Stimulated activated CD8-positive, alpha-beta memory T cell treated with anti-CD3 and anti-CD28 coated beads, Interleukin-7, amount 100 ng/mL, for 4 hours (primary cell): ENCODE measurements at places on chromosomes 16 and 17.
A peak's percentile ranks its signal among the peaks of the same experiment; 100 is the strongest.

DNA sequence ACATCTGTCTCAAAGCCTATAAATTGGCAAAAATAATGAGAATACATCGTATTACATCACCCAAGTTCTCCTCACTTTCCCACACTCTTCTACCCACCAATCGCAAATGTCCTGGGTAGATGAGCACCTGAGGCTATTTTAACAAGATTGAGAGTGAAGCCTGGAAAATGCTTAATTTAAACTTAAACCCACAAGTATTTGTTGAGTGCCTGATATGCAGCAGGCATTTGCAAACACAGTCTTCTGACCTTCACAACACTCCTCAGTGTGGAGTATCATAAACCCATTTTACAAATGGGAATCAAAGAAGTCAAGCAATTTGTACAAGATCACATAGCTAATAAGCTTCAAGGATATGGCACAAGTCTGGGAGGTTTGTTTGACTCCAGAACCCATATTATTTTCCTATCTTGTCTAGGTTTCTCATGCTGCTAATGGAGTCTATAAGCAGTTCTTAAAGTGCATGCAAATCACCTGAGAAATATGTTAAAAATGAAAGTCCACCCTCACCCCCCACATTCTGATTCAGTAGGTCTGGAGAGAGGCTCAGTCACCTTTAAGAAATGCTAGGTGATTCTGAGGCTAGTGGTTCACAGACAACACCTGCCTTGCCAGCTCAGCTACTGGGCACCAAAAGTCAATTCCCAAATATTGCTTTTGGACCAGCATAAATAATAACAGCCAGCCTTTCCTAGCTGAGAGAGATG lies 34.9 kb upstream of the CCL2 start:
- no peak for DNase-seq

DNA sequence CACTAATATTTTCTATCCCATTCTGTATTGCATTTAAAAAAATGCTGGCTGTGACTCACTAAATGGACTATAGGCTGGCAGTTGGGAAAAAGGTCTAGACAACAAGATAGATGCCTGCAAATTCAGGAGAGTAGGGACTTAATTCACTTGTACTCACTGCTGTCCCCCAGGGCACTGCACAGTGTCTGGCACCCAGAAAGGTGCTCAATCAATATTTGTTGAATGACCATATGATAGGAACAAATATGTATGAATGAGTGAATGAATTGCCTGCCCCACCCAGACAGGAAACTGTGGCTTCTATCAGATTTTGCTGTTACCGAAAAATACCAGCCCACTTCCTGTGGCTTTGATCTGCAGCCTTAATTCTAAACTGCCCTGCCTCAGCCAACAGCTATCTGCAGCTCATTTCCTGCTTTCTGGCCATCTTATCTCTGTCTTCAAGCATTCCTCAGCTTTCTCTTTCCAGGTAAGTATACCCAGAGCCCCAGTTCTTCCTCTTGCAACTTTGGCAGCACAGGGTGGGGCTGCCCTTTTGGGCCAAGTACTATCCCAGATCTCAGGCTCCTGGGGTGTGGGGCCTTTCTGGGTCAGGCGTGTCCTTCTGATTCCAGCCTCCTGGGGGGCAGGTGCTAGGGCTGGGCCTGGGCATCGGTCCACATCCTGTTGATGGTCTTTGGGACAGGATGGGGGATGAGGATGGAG lies 15.3 kb upstream of the TNS4 start:
- peak; percentile 66 for DNase-seq

DNA sequence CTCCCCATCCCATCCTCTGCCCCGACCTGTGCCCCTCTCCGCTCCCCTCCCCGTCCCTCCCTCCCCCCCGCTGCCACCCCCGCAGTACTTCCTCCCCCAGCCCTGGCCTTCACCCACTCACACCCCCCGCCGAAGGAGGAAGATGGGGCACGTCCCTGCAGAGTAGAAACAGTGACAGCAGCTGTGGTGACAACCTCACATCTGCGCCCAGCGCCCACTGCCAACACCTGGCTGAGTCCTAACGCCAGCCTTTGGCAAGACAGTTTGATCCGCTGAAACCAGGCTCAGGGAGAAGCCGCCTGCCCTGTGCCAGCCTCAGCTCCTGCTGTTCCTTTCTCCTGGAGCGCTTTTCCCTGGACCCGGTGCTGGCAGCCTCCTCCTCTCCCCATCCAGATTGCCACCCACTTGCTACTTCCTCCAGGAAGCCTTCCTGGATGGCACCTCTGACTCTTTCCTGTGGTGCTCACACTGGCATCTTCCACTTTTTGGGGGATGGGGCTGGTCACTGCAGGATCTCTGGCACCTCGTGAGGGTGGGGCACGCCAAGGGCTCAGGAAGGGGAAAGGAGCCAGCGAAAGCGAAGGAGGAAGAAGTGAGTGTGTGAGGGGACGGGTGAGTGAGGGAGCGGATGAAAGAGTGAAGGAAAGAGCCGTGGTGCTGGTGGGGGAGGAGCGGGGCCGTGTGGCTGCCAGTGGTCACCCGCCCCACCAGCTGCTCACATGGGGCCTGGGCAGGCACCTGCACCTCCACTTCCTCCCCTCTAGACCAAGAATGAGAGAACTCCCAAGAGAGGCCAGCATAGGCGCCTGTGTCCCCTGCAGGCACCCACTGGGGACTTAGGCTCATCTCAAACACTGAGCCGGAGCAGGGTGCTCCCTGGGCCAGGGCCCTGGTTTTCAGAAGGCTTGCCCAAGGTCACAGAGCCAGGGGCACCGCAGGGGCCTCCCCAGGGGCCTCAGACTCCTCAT lies 27.0 kb downstream of the ZFPM1 start:
- DNase-seq, result peak; percentile 38

- no peak for DNase-seq
Measured at GRCh38 chr17:30199600-30199999, 35.9 kb downstream of the SLC6A4 start.

- no peak for DNase-seq
Measured at GRCh38 chr16:24116046-24116776, 139.9 kb upstream of the CACNG3 start.

DNA sequence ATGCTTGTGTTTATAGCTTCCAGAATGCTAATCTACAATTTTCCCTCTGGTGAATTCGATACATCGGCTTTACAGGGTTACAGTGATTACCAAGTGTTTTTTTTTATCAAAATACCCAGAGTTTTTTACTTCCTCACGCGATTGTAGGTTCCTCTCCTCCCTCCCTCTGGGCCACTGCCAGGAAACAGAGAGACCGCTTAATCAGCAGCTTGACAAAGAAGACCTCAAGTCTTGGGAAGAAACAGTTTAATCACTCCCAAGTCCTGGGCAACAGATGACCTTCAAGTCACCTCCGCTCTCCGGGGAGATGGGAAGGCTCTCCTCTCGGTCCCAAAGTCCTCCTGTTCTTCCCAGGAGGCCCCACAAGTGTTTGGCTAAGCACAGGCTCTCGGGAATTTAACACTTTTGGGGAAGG lies 23.5 kb downstream of the SMTNL2 start:
- DNase-seq, result no peak

DNA sequence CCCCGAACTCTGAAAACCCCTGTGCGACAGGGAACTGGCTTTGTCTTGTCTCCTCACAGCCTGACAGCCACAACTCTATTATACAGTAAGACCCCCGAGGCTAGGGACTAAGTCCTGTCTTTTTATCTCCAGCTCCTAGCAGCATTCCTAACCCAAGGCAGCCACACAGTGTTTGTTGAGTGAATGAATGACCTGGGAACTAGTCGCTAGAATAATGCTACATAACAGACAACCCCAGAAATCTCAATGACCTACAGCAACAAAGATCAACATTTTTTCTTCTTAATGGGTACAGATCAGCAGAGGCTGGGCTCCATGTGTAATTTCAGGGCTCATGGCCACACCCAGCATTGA lies 71.4 kb upstream of the TNRC6C start:
- DNase-seq, result no peak

DNA sequence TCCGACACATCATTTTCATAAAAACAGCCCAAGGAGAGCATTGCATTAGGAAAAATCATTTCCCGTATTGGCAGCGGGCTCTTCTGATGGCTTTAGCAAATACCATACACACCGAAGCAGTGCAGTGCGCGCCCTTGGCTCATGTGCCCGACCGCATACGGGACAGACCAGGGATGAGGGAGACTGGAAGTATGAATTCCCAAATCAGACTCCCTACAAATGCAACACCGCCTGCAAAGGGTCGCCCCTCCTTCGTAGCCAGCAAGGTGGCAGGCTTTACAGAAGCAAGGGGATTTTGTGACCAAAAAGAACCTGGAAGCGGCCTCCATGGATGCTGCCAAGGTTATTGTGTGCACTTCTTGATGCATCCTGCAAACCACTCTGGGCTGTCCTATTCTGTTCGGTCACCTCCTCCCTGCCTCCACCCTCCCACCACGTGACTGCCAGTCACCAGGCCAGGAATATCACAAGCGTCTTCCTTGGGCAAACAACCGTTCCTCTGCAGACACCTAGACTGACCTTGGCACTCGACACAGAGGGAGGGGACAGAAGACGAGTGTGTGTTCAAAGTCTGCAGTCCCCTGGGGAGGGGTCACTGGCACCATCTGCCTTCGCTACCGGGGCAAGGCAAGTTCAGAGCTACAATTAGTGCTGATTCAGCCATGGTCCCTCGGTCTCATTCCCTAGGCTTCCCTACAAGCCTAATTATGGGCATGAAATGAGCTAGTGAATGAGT lies 460.4 kb downstream of the SLC39A11 start:
- no peak for DNase-seq

GRCh38 chr17:64190472-64190871 lies 60.5 kb upstream of the ERN1 start:
- no peak for DNase-seq

GRCh38 chr17:73283841-73284282 lies 22.2 kb upstream of the CPSF4L start:
- DNase-seq, result no peak

GRCh38 chr16:57486858-57487834 lies 853 bp upstream of the DOK4 start:
- DNase-seq, result no peak

DNA sequence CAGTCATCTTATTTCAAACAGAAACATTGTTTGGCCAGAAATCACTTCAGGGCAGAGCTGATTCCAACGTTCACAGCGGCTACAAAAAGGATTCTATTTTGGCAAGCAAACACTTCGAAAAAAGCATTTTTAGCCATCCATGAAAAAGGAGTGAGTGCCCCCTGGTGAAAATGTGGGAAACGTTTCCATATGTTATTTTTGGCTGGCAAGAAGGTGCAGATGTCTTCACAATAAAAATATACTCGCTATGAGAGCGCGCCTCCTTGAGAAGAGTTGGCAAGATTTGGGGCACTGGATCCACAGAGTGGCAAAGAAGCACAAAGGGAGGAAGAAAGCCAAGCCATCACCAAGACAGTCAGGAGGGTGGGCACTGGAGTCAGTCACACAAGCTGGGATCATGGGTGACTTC lies 191.1 kb downstream of the CHD9NB start:
- no peak for DNase-seq

DNA sequence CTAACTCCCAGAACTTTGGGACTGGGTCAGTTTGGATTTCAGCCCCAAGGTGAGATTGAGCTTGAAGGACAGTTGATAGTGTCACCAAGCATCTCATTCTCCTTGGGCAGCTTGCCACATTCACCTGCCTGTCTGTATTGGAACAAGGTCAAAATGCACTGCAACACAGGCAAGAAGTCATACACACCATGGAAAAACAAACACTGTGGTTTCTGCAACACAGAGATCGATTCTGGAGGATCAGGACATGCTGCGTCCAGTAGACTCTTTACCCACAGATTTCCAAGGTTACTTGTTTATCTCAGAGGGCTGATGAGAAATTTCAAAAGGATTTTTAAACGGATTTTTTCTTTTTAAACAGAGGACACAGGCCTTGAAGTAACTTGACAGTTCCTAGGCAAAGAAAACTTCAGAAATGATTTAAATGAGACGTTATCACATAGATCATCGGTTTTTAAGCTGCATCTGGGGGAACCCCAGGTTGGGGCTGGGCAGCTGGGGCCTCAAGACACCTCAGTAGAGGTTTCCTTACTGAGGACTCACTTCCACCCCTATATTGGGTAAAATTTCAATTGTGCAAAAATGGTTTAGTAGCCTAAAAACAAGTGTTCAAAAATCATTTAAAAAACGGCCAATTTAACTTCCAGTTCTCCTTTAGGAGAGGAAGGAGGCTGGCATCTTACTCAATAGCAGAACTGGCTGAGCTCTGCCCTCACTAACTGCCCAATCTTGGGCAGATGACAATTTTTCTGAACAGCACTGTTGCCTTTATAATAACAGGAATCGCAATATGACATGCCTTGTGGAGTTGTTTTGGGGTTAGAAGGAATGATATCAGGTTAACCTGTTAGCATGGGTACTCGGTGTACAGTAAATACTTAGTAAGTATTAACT lies 299.3 kb downstream of the XYLT1 start:
- no peak for DNase-seq

DNA sequence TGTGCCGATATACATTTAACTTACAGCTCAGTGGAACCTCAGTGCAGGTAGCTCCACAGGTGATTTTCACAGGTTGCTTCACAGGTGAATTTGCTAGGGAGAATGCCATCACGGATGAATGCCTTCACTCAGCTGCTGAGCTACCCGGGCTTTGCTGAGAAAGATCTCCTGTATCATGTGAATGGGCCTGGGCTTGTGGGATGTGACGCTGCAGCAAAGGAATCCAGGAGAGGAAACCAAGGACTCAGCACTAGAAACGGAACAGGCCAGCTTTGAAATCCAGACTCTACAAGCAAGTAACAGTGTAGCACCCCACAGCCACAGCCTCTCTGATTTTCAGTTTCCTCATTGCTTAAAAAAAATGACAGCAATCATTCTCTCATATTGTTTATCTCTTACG lies 271.4 kb upstream of the MAF start:
- no peak for DNase-seq

DNA sequence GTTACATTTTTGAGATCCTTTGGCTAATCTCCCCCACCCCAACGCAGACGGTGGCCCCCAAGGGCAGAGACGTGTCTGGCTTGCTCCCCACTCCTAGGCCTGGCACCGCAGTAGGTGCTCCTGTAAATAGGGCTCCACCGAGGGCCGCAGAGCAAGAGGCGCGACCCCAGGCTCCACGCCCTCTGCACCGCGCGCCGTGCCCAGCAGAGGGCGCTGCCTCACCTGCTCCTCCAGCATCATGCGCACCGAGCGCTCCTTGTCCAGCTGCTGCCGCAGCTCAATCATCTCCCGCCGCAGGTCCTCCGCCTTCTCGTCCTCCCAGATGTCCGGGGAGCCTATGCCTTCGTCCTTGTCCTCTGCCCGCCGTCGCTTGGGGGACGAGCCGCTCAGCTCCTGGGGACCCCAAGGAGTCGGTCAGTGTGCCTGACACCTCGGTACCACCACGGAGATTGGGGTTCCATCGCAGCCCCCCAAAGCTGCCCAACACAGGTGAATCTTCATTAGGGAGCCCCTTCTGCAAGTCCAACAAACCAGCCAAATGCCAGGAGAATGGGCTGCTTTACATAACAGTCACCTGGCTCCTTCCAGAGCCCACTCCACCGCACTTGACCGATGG lies 11.2 kb downstream of the TFAP4 start:
- no peak for DNase-seq

GRCh38 chr16:64455275-64455674 lies 666.6 kb downstream of the CDH11 start:
- DNase-seq, result no peak

- DNase-seq, result no peak
Measured at GRCh38 chr17:869567-870525, 87.7 kb downstream of the MRM3 start.

- DNase-seq, result no peak
Measured at GRCh38 chr17:73342050-73342522, 30.3 kb upstream of the CDC42EP4 start.

- no peak for DNase-seq
Measured at GRCh38 chr17:45686250-45686649, 97.9 kb upstream of the CRHR1 start.
